ENCODE measurements at places on chromosomes 7 and 10. TPM values are rescaled to one million over a fixed set of nuclear protein-coding genes. Genes with fewer than 3 reads are reported as not detected.

- peak; percentile 45 for DNase-seq
Observed at GRCh38 chr10:132142396-132143161, 44.2 kb upstream of the DPYSL4 start.

DNA sequence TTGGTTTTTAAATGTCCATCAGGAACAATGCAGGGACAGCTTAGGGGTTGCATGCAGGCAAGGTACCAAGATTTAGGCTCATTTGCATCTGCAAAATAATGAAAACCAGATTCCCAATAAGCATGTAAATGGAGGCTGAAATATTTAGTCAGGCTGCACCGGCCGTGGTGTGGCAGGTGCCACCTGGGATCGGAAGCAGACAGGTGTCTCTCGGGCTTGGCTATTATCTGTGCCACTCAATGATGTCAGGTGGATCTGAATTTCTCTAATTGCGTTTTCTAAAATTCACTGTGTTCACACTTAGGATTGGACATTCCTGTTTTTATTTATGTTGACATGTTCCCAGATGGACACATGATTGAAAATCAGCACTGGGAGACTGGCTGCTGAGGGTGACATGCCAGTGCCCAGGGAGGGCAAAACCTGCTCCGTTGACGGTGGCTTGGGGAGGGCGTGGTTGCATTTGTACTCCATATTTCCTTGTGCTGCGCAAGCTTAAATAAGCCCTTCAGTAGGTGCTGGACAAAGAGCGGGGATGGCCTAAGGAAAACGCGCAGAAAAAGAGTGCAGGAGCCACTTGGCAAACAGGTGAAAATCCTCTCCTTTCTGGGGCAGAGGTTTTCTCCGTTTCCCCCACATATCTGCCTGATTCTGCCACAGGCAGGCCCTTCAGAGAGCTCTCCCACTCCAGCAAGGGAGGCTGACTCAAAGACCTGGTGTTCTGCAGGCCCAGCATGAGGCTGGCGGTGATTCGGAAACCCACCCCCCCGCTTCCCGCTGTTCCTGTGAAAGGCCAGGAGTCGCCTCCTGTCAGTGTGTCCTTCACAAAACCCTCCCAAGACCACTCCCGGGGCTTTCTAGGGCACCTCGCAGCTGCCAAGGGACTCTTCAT is 142.5 kb downstream of the WDR37 start:
- DNase-seq = no peak

GRCh38 chr7:36527549-36527913 is 137.9 kb downstream of the ANLN start:
- no peak for DNase-seq

DNA sequence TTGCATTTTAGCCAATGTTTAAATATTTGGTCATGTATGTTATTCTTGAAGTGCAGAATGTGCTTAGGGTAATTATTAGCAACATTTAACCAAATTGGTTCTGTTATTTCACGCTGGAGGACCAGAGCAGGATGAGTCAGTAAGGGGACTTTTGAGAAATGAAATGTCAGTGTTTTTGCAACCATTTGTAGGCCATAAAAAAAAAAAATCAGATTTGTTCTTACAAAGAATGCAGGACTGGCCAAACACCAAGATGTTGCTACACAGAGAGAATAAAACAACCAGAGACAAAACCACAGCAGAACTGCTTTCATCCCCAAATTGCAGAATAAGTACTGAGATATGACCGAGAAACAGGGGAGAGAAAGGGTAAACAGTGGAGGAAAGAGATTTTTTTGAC is 62.1 kb downstream of the TPST1 start:
- no peak for DNase-seq

DNA sequence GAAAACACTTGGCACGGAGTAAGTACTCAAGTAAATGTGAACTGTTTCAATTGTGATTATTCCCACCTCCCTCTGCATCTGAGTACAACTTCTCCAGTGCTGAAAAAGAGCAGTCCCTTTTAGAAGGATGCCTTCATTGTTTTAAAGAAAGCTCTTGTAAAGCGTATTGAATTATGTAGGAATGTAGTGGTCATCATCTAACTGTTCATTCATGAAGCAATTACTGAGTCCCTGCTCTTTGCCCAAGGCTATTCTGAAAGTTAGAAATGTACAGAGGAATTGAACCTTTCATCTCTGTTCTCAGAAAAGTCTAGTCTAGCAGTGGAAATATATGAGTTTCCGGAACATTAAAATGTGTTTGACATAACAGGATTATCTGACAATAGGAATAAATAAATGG is 127.8 kb downstream of the CACNB2 start:
- DNase-seq = no peak

DNA sequence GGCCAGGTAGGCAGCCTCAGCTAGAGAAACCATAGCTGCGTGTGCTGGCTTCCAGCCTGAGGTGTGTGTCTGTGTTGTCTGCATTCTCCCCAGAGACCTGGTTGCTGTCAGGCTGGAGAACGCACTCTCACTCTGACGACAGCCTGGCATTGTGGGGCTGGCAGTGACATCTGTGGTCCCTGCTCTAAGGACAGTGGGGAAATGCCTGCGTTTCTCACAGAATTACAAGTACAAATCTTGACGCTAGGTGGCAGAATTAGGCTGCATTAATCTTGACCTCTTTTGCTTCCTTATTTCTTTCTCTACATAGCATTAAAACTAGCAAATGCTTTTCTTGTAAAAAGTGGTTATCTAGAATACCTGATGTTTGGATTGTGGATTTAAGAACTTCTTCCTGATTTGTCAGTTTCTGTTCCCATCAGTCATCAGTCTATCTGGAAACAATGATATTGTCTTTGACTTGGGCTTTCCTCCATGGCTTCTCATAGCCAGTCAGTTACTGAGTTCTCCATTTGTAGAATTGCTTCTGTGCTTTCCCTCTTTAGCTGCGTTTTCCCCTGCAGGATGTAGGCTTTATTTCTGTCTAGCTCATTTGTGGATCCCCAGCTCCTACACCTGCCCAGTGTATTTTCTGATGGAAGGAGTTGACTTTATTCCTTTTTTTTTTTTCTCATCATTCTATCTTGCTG is 86.0 kb downstream of the FANK1 start:
- peak; percentile 79 for DNase-seq

OR9A2 gene
- not detected for total RNA-seq

DNA sequence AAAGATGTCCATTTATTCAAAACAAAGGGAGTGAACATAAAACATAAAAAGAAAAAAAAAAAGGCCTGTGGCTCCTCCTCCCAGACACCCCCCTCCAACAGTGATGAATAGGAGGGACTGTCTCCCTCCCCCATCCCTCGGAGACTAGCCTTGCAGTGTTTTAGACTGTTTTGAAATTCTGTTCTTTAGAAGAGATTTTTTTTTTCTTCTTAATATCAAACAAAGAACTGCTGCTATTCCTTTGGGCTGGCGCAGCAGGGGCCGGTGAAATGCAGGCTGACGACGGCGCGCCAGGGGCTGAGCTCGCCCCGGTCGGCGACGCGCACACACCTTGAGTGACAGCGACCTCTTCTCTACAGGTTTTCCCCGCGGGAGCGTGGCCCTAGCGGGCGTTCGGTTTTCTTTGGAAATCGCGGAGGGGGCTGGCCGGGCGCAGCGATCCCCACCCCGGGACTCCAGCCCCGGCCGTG is at the start of gene LANCL2:
TSS of gene LANCL2 (plus strand) at position 133 of the 470 bp plus-strand sequence. CDS start 689 bp downstream, outside the sequence.
- no peak for DNase-seq

- no peak for DNase-seq
Observed at GRCh38 chr7:27680610-27681009, 17.9 kb upstream of the HIBADH start.

NEUROG3 gene
- total RNA-seq = not detected

SPDYE1 gene
- not detected for total RNA-seq

- DNase-seq = no peak
Observed at GRCh38 chr10:31730776-31731175, 197.9 kb downstream of the ARHGAP12 start.

DNA sequence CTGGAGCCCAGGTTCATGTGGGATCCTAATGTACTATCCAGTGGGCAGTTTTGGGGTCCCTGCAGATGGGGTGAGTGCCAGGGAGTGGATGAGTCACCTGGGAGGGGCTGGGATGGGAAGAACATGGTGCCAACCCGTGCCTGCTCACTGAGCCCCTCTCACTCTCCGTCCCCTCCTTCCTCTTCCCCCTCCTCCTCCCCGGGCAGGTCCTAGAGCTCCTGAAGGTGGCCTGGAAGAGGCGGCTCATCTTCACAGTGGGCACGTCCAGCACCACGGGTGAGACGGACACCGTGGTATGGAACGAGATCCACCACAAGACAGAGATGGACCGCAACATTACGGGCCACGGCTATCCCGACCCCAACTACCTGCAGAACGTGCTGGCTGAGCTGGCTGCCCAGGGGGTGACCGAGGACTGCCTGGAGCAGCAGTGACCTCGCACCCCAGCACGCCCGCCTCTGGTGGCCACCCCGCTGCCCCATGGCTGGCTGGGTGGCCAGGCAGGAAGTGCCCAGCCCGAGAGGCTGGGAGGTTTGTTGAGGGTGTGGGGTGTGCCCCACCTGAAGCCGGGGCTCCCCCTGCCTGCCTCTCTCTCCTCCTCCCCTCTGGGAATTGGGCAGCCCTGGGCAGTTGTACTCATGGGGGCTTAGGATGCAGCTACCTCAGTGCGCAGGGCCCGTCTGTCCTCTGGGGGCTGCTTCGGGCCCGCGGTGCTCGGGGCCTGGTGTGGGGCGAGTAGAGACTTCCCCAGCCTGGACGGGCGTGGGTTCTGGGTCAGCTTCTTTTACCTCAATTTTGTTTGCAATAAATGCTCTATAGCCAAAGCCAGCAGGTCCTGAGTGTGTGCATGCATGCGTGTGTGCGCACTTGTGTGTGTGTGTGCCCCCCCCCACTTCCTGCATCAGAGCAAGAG is 4.9 kb upstream of the UPK3B start:
- no peak for DNase-seq
